ENCODE measurements at places on chromosomes 2 and 18.

DNA sequence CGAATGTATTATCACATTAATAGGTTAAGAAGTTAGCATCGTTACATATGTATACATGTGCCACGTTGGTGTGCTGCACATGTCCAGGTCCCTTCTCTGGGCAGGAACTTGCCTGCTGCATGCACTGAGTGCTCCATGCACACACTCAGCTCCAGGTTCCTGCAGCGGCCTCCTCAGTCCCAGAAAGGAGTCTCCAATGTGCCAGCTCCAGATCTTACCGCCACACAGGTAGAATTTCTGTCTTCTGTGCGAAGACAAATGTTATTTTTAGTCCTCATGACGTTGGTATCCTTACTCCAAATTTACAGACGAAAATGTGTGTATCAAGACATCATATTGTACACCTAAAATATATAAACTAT is 127.1 kb downstream of the GALR1 start:
- DNase-seq, result no peak

- no peak for DNase-seq
Measured at GRCh38 chr2:164126960-164127660, 391.3 kb upstream of the FIGN start.

- no peak for DNase-seq
Measured at GRCh38 chr2:190136259-190136658, 73.7 kb upstream of the MSTN start.

DNA sequence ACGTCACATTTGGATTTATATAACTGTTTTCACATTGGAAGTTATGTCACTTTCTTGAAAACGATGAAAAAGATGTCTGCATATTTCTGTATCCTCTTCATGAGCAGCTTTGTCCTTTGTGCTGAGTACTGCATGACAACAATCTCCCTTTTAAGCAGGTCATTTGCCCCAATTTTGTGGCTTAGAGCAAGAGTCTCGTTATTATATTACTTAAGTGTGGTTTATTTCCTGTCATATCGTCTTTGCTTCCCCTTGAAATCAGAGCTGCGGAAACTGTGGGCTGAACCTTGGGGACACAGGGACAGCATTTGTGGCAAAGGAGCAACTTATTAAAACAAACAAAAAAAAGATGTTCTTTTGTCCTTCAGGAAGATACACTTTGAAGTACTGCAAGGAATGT is 254.0 kb upstream of the DSEL start:
- no peak for DNase-seq

GRCh38 chr18:67710639-67711038 is 194.1 kb upstream of the DSEL start:
- DNase-seq, result no peak

DNA sequence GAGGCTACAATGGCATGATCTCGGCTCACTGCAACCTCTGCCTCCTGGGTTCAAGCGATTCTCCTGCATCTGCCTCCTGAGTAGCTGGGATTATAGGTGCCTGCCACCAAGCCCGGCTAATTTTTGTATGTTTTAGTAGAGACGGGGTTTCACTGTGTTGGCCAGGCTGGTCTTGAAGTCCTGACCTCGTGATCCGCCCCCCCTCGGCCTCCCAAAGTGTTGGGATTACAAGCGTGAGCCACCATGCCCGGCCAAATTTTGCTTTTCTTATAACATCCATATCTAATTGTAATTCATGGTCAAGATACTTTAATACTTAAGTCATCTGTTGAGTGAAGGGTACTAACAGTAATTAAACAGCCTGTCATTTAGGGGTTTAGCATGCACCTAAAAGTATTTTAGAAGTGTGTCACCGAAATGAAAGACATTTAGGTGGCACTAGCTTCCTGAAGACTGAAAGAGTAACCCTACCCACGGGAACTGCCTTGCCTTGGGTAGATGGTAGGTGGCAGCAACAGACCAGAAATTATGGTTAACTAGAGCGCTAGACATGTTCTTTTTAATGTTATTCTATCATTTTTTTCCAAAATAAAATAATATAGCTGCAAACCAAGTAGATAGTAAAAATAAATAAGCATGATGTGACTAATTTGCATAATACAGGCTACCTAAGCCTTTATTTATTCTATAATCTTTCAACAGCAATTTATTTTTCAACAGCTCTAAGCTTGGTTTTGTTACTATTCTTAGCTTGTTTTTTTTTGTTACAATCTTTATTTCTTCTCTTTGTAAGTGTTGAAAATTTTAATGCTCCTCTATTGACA is 8.6 kb upstream of the ACYP2 start:
- peak; percentile 57 for DNase-seq

- no peak for DNase-seq
Measured at GRCh38 chr2:205585449-205586383, 96.6 kb upstream of the NRP2 start.

DNA sequence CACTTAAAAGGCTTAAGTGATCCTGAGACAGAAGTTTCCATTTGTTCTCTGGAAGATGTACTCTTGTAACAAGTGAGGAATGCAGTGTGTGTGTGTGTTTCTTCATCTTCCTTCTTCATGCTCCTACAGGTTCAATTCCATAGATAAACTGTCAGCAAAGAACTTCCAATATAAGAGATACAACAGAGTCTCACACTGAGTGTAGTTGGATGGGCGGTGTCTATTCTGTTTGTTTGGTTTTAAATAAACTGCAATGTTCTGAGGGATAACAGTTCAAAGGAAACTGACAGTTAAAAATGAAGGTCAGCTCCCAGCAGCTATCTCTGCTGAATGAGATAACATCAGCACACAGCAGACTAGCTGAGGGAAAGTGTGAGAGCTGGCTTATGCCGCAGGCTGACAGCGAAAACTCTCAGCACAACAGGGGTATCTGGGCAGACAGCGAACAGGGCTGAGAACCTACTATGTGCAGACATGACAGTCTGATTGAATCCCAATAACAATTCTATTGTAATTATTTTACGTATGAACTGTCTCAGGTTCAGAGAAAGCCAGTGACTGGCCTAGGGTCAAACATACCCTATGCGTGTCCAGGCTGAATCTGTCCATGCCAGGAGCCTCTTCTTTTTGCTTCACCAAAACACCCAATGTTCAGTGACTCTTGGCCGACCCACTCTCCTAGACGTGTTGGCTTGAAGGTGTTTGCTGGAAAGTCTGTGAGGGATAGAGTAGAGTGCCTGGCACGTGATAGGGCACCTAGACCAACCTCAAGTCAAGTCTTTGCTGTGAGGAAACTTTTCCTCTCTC is 201.9 kb upstream of the TRIB2 start:
- DNase-seq, result peak; percentile 63

DNA sequence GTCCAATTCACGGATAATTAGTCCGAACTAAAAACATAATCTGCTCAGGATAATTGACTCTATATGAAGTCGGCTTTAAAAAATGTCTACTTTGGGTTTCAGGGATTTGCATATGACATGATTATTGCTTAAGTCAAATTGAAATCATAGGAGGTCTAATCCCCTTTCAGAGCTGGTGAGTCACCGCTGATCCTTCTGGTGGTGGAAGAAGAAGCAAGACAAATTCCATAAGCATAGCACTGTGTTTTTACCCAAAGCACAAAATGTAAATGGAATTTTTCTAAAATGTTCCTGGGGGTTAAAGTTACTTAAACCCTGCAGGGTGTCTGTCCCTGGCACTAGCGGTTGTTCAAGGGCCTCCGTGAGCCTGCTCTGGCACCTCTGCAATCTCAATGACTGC is 460.2 kb downstream of the LRATD1 start:
- DNase-seq, result no peak

- no peak for DNase-seq
Measured at GRCh38 chr2:142757111-142757510, 120.4 kb upstream of the KYNU start.

- DNase-seq, result peak; percentile 83
Measured at GRCh38 chr2:218406949-218407618, 7.4 kb downstream of the CTDSP1 start.

GRCh38 chr2:39593439-39594393 is 72.0 kb upstream of the TMEM178A start:
- DNase-seq, result no peak

GRCh38 chr2:239609162-239609561 is 208.3 kb upstream of the HDAC4 start:
- DNase-seq, result no peak

- DNase-seq, result no peak
Measured at GRCh38 chr2:12607971-12608370, 108.8 kb upstream of the TRIB2 start.

DNA sequence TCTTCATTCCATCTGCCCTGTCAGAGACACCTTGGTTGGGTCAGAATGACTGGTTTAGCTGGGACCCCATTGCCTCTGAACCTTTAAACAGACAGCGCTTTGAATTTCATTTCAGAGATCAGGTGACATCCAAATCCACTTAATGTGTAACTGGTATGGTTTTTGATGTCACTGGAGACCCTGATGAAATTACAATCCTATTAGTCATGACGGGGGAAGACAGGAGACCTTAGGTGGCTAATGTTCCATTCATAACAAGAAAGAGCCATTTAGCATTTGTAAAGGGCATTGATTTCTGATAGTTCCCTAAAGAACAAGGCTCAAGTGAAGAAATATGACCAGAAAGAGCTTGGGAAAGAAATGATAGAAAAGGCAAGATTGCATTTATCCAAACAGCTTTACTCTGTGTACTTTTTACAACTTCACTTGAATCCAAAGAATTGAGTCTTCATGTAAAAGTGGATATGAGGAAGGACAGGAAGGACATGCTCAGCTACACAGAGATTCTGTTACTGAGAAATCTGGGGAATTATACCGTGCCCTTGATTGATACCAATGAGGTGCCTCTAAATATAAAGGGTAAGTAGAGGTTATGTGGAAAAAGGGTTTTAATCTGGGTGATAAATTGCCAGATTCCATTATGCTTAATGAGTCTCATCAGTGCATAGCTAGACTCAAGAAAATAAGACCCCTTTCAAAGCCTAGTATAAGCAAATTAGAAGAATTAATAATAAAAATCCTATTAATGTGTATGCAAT is 198.2 kb downstream of the NCKAP5 start:
- DNase-seq, result no peak

DNA sequence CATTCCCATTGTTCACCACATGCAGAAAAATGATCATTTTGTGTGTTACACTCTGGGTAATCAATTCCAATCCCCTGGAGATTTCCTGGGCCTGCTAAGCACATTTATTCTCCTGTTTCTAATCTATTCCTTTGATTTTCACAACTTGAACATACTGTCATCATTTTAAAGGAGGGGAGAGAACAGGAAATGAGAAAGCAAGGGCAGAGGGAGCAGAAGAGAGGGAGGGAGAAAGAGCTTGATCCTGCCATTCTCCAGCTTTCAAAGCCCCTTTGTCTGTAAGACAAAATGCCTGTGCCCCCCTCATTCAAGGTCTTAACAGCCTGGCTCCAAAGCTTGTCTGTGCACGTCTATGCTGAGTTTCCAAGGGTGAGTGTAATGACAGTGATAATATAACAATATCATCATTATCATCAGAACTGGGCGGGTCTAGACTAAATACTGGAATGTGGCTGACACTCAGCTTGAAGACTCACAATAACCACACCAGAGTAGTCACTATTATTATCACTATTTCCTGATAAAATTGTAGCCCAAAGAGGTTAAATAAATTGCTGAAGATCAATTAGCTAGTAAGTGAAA is 164.4 kb upstream of the KLHL29 start:
- no peak for DNase-seq

DNA sequence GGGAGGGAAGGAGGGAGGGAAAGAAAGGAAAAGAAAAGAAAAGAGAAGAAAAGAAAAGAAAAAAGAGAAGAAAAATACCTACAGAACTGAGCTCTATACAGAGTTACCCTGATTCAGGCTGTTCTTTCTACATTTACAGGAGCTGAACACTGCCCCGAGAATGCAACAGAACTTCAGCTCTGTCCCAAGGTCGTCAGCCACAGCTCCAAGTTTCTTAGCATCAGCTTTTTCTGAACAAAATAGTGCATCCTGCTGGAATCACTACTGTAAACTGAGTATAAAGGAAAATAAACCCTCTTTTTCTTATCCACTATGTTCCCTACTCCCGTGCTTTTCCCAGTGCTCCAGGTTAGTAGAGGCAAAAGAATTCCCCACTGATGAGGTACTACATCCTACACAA is 4.7 kb upstream of the PPP4R1 start:
- no peak for DNase-seq

GRCh38 chr18:36692371-36692770 is 136.4 kb downstream of the TPGS2 start:
- DNase-seq, result no peak

DNA sequence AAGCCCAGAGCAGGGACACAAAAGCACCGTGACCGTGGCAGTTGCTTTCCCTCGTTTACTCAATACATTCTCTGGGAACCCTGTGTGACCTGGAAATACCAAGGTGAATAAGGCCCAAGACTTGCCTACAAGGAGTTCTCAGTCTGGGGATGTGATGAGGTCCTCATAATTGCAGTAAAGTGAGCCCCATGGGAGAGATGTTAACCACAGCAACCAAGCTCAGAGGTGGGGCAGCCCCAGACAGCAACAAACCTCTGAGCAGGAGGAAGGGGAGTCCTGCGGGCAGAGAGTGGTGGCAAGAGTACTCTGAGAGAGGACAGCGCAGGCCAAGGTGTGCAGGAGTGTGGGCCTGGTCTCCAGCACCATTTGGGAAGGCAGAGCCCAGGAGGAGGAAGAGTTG is 91.6 kb downstream of the TTC32 start:
- DNase-seq, result no peak

GRCh38 chr2:12766421-12766879 is 49.7 kb downstream of the TRIB2 start:
- DNase-seq, result no peak

DNA sequence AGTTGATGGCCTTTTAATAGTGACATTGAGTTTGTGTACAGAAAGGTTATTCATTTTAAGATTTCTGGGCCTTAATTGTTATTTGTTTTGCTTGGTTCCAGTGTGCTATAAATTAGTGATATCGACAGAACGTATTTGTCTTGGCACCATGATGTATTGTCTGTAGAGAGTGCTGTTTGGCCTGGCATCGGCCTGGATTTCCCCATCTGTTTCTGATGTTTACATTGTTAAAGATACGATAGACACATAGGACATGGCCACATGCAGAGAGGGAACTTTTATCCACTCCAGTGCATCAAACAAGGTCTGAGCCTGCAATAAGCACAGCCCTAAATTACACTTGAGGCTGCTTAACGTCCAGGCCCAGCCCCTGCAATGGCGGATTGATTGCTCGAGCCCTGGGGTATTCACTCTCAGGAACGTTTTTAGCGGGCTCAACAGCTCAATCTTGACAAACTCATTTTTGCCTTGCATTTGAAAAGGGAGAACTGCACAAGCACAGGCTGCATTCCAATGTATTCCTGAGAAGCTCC is 144.7 kb downstream of the SLC4A3 start:
- DNase-seq, result no peak

- DNase-seq, result no peak
Measured at GRCh38 chr18:47264308-47264700, 12.8 kb upstream of the SKOR2 start.

- no peak for DNase-seq
Measured at GRCh38 chr2:239253701-239254436, 147.0 kb downstream of the HDAC4 start.

DNA sequence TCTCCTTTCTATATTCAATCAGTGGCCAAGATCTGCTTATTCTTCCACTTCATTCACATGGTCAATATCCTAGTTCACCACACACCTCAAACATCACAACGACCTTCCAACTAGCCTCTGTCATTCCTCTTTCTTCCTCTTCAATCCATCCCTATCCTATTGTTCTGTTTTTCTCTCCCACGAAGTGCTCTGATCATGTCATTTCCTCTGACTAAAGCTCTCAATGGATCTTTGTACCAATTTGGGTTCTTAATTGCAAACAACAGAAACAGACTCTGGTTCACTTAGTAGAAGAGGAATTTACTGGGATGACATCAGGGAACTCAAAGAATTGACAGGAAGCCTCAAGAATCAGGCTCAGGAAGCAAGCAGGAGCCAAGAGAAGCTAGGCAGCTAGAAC is 23.5 kb downstream of the WNT10A start:
- no peak for DNase-seq
